Cardiac fibroblast (primary cell): ENCODE measurements at places on chromosomes 7 and 10.

DNA sequence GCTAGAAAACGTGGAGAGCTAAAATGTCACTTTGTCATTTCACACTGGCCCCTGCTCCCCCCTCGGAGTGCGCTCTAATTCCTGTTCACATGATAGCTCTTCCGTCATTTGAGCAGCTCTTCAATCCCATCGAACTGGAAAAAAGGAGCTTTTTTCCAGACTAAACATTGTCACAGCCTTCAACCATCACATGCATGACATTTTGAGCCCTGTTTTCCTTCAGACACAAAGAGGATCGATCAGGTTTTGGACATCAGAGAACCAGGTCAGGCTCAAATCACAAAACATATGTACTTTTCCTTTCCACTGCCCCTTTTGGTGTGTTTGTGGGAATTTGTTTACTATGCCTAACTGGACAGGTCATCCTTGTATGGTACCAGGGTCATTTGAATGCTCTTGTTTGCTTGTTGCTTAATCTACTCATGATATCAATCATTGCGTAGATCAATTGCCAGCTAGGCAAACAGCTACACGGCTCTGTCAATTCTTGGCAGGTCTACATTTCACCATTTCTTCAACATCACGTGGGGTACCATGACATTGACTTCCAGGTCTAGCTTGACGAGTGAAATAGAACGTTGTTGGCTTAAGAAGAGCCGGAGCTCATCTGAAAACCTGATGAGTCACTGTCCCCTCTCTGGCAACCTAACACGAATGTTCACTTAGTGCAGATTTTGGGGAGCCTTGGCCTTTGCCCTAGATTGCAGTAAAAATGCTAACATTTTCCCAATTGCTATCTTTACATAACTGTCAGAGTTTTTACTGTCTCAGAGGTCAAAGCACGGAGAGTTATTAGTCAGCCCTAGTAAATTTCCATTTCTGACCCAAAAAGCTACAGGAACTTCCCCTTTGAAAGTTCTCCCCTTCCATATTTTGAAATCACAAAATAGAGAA is 87.3 kb downstream of the LYZL2 start:
- DNase-seq, result no peak

DNA sequence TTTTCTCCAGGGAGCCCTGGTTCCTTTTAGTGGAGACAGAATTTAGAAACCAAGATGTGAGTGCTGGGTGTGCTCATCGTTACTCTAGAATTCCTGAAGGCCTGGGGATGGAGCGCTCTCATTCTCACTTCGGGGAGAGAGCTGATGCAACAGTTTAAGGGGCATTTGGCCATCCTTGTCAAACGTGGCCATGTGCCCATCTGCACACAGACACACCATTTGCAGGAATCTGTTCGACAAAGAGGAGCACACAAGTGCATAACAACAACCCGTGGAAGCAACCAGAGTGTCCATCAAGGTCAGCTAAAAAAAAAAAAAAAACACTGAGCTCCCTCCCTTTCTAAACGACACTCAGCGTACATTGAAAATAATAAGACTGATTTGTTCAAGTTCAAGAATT is 23.0 kb upstream of the RET start:
- DNase-seq, result no peak

- no peak for DNase-seq
These were observed 11.3 kb downstream of the TSPAN14 start for GRCh38 chr10:80465451-80465835.

- peak; percentile 62 for DNase-seq
These were observed 22.7 kb downstream of the DYNC1I1 start for GRCh38 chr7:95794917-95795515.

DNA sequence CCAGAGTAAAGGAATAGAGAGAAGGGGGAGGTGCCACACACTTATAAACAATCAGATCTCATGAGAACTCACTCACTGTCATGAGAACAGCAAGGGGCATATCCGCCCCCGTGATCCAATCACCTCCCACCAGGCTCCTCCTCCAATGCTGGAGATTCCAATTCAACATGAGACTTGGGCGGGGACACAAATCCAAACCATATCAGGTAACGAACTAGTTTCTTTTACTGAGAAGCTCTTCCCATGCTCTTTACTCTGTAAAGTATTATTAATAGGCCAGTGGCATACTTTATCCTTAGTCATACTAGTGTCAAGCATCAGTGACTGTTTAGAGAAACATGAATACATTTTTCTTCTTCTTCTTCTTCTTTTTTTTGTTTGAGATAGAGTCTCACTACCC is 39.4 kb upstream of the ZNF488 start:
- peak; percentile 30 for DNase-seq

DNA sequence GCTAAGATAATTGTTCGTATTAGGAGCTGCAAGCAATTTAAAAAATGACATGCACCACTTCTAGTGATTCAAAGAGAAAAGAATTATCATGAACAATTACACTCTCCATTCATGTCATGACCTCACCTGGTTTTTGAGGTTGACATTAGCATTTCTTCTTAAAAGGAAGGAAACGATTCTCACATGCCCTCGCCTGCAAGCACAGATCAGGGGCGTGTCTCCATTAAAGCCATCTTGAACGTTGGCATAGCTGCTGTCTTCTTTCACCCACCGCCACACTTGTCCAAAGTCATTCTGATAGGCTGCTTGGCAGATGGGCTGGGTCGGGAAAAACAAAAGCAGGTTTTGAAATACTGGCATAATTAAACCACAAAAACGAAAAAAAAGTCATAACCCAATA is 19.9 kb downstream of the ANKRD22 start:
- DNase-seq, result no peak

GRCh38 chr10:19611775-19612174 is 204.5 kb upstream of the PLXDC2 start:
- DNase-seq, result no peak

DNA sequence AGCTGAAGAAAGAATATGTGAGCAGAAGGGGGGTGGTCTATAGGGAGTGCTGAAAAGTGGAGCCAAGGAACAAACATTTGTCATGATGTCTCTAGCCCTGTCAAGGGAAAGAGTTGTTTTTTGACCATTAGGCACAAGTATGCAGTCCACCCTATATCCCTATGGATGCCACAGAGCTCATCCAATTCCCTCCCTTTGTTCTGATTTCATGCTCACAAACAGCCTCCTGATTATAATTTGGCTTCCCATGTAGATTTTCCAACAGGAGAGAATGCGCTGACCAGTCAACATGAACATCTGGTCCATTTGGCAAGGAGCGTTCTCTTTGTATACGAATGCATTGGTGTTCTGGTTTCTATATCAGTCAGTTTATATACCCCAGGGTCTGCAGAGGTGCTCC is 12.1 kb upstream of the CEP41 start:
- peak; percentile 44 for DNase-seq

DNA sequence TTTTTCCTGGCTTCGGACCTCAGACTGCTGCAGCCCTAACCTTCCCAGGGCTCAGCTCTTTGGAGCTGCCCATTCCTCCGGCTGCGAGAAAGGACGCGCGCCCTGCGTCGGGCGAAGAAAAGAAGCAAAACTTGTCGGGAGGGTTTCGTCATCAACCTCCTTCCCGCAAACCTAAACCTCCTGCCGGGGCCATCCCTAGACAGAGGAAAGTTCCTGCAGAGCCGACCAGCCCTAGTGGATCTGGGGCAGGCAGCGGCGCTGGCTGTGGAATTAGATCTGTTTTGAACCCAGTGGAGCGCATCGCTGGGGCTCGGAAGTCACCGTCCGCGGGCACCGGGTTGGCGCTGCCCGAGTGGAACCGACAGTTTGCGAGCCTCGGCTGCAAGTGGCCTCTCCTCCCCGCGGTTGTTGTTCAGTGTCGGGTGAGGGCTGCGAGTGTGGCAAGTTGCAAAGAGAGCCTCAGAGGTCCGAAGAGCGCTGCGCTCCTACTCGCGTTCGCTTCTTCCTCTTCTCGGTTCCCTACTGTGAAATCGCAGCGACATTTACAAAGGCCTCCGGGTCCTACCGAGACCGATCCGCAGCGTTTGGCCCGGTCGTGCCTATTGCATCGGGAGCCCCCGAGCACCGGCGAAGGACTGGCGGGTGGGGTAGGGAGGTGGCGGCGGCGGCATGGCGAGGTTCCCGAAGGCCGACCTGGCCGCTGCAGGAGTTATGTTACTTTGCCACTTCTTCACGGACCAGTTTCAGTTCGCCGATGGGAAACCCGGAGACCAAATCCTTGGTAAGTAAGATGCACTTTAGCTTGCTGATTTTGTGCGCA is at the start of gene PLXDC2:
Gene PLXDC2, plus strand, starts transcription at position 22 of the 820 bp plus-strand sequence.
- DNase-seq, result peak; percentile 60

DNA sequence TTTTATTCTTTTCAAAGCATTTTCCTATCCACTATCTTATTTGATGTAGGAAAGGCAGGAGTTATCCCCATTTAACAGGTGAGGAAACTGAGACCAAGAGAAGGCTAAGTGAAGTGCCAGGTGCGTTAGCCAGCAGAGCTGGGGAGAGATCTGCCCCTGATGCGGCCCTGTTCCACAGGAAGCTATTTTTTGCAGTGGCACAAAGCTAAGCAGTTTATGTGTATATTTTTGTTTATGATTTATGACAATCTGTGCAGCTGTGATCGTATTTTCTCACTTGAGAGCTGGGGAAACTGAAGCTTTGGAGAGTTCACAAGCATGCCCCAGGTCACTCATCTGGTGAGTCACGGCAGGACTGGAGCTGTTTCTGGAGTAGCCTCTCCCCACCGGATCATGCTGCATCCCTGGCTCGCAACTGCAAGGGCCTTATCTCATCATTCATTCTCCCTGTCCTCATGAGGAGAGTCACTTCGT is 38.8 kb downstream of the SLC29A3 start:
- DNase-seq, result no peak

DNA sequence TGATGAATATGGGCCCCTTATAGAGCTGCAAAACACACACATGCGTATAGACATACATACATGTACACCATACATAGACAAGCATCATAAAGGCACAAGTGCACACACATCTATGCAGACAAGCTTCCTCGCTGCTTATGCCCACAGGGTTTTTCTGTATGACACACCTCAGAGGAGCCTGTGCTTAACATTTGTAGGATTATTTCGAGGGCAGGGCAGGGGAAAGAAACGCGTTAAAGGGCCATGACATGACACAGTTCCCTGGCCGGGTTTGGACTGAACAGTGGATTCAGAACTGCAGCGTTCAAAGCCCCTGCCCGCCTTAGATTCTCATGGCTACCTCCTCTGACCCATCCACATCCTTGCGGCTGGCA is 44.8 kb downstream of the CHST3 start:
- no peak for DNase-seq
